ENCODE measurements at places on chromosomes 2 and 18.
A peak's percentile ranks its signal among the peaks of the same experiment; 100 is the strongest.

DNA sequence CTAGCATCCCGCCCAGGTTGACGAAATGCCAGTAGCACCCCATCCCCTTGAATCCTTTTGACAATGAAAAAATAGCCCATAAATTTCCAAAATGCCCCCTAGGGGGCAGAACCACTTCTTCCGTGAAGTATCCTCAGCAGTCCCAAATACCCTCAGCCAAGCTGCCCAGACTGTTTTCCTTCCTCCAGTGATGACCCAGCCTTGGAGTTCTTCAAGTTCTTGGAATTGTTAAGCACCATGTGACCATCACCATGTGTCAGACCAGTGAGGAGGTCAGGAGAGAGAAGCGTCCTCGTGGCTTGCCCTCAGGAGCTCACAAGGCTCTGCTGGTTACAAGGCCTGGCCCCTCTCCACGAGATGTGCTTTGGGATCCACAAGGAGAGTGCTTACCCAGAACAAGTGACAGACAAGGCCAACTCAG lies 1.4 kb upstream of the SLC23A3 start:
- peak; percentile 79 for ATAC-seq

- ATAC-seq, result no peak
Observed at GRCh38 chr2:9366026-9366425, 57.3 kb downstream of the ITGB1BP1 start.

DNA sequence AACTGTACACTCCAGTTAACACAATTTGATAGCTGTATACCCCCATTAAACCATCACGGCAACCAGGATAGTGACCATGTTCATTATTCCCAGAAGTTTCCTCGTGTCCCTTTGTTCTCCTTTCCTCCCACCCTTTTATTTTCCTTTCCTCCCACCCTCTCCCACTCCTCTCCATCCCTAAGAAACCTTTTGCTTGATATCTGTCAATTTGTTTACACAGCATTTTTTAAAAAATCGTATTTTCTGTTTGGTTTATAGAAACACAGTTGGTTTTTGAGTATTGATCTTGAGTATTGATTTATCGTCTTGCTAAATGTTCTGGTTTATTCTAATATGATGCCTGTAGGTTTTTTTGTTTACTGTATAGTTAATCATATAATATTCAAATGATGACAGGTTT lies 119.4 kb downstream of the PHLPP1 start:
- ATAC-seq, result no peak

- peak; percentile 99 for ATAC-seq
Observed at GRCh38 chr18:27605107-27605834, 420.2 kb upstream of the CHST9 start.

GRCh38 chr2:239160226-239161143 lies 240.3 kb downstream of the HDAC4 start:
- ATAC-seq, result no peak

GRCh38 chr2:240134956-240135520 lies 1.1 kb downstream of the COPS9 start:
- no peak for ATAC-seq

Data from SK-N-SH treated with all-trans-retinoic acid at 6 μM for 48 hours (cell line).